ENCODE measurements at places on chromosomes 12 and 14. TPM values are rescaled to one million over a fixed set of nuclear protein-coding genes. Genes with fewer than 3 reads are reported as not detected.

Gene CIROP
- not detected for total RNA-seq

Gene TAS2R50
- 0.34 TPM for total RNA-seq

Gene PPP1R1A
- total RNA-seq = not detected

Gene ST8SIA1
- not detected for total RNA-seq

Gene CCDC175
- 0.12 TPM for total RNA-seq

Gene NRL
- 3.1 TPM for total RNA-seq

Gene CAPS2
- 3.5 TPM for total RNA-seq

Gene LHX5
- 0.09 TPM for total RNA-seq

Gene CLEC4C
- total RNA-seq = not detected

Gene SLC25A47
- total RNA-seq = not detected

Gene KCNA5
- total RNA-seq = not detected

DNA sequence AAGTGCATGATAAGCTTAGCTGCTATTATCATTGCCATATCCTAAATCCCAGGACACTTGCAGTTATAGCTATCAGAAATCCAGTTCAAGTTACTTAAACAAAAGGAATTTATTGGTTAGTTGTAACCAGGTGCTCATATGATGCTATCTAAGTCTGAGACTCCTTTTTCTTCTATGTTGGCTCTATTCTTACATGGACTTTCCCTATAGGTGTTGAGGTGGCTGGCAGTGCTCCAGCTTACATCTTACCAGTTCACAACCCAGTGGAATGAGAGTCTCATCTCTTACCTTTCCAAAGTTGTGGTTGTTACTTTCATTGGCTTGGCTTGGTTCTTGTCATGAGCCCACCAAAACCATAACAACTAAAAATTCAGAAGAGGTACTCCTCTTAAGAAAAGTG, 94.6 kb downstream of the DACT1 start:
- no peak for DNase-seq

GRCh38 chr12:53775478-53776145, 23.8 kb upstream of the CISTR start:
- DNase-seq = no peak

DNA sequence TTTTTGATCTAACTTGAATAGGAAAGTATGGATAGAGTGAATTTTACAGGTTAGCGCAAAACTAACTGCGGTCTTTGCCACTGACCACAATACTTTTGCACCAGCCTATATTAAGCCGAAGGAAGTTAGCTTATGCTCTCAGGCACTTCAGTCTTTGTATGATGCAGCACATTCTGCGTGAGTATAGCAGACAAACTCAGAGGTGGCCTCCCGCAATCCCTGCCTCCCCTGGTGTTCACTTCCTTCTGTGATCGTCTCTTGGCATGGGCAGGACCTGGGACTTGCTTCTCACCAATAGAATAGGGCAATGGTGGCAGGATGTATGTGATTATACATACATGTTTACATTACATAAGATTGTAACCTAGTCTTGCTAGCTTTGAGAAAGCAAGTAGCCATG, 10.3 kb upstream of the SLC6A13 start:
- DNase-seq = no peak

GRCh38 chr12:130226126-130226525, 63.9 kb downstream of the FZD10 start:
- DNase-seq = no peak

DNA sequence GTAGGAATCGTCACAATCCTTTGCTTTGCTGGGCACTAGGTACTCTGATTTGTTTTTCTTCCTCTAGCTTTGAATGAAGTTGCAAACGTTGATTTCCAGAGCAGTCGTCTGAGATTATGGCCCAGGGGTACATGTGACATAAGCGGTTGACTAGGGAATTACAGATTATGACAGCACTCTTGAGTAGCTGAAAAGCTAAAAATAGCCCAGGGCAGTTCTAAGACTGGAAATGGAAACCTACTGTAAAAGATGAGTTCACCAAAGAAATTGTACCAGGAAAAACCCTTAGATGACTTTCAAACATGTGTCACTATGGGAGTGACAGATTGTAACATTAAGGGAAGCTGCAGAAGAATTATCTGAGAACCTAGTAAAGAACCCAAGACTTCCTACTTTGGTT, 108.5 kb downstream of the ANO6 start:
- no peak for DNase-seq

DNA sequence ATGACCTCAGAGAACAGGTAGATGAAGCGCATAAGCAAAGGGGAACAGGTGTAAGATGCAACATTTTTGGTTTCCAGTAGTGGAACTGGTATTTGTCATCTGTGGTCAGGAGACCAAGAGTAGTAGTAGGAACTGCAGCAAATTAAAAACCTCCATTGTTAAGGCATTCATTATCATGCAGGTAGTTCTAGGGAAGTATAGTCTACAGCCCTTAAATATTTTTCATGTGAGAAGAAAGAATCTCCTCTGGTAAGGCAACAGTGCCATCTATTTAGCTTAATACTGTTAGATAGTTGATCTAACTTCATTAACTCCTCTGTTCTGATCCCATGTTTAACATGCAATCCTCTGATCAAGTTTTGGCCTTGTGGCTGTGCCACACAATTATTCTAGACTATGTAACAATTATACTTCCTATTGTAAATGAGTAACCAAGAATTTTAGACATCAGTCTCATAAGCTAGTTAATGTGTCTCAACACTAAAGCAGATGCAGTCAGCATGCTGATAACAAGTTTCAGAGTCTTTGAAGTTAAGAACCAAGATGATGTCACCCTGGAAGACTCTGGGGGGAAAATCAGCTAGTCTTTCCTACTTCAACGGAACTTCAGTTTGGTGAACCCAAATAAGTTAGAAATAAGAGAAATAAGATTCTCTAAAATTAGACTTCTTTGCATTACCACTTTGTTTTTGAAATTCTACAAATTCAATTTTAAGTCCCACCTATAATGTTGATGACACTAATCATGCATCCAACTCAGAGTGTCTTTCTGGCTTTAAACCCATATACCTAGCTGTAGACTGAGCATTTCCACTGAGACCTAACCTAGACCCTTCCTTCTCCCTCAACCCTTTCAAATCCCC, 70.9 kb downstream of the STXBP6 start:
- no peak for DNase-seq

GRCh38 chr14:95507174-95507573, 9.3 kb downstream of the SYNE3 start:
- DNase-seq = peak; percentile 98

DNA sequence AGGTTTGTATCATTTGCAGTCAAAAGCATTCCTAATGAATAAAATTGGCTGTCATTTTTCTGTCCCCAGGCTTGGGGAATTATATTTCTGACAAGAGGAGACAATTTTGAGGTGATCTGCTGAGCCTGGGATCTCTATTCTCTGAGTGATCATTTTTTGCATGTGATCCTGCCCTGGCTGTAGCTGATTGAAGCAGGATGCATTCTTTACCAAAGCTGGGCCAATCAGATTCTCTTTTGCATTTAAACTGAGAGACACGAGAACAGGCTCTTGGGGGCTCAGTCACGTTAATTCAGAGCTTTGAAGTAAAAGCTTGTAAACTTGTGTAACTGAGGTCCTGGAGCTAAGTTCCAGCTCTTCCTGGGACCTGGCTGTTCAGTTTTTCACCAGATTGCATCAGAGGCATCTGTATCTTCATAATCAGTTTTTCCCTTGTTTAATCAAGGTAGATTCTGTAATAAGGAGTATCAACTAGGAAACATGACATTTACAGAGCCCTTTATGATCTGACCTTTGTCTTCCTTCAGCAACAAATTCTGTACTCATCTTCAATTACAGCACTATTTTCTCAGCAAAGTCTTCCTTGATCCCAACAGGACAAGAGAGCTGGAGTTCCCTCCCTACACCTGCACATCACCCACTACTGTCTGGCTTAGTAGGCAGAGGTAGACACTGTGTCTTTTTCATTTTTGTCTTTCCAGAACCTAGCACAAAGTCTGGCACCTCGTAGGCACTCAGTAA, 35.0 kb upstream of the MANSC4 start:
- no peak for DNase-seq

- no peak for DNase-seq
Observed at GRCh38 chr12:83473408-83474095, 786.8 kb downstream of the TMTC2 start.

DNA sequence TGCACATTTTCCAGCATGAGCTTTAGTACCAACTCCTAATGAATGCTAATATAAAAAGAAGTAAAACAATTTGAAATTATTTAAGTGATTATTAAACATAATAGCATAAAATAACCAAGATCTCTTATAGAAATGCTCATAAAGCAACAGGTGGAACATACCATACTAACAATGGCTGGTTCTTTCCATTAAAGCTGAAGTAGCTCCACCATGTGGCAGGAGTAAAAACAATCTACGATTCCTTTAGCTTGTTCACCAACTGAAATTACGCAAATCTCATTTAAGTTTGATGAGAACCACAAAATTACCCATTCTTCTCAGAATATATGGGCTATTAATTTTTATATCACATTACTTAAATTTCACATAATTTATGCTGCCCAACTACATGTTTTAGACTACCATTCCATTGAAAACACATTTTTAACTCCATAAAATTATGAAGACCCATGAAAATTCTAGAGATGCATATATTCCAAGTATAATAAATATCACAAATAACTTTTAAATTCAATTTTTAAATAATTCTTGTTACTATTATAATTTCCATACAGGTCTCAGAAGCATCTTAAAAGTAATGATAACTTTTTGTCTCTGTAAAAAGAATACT, 213.6 kb downstream of the DAD1 start:
- DNase-seq = peak; percentile 44

DNA sequence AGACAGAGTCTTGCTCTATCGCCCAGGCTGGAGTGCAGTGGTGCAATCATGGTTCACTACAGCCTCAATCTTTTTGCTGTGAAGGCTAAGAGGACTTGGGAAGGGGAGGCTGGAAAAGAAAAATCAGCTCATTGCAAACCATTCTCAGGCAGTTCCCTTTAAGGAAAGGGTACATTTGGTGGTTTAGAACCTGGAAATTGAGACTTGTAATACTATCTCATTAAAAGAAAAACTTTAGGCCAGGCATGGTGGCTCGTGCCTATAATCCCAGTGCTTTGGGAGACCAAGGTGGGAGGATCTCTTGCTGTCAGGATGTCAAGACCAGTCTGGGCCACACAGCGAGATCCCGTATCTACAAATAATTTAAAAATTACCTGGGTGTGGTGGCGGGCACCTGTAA, 21.3 kb upstream of the TUBA1C start:
- no peak for DNase-seq

GRCh38 chr14:77039285-77040058, 11.0 kb upstream of the IRF2BPL start:
- DNase-seq = no peak

GRCh38 chr12:28258998-28259397, 68.7 kb downstream of the CCDC91 start:
- DNase-seq = peak; percentile 2

GRCh38 chr14:68941820-68942219, 37.3 kb downstream of the ACTN1 start:
- peak; percentile 96 for DNase-seq

DNA sequence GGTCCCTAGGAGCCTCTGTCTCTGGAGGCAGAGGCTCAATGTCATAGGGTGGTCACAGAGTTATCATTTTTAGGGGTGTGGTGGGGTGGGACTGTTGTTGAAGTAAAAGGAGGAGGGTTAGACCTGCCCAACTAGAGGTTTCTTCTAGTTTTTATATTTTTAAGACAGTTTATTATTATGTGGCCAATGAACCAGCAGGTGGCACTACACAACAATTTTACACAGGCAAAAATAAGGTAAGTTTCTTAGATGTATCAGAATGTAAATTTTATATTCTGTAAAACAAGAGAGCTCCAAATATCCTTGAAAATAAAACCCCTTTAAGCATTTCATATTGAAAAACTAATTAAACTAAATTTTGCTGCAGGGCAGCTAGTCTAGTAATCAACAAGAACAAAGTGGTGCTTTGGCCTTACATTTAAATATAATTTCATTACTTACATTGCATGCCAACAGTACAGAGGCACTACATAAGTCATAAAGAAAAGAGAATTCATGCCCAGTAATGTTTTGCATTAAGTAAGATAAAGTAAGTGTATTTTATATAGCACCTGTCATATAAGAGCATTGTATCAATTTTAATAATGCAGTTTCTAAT, 22.2 kb upstream of the OVCH1 start:
- DNase-seq = peak; percentile 34

DNA sequence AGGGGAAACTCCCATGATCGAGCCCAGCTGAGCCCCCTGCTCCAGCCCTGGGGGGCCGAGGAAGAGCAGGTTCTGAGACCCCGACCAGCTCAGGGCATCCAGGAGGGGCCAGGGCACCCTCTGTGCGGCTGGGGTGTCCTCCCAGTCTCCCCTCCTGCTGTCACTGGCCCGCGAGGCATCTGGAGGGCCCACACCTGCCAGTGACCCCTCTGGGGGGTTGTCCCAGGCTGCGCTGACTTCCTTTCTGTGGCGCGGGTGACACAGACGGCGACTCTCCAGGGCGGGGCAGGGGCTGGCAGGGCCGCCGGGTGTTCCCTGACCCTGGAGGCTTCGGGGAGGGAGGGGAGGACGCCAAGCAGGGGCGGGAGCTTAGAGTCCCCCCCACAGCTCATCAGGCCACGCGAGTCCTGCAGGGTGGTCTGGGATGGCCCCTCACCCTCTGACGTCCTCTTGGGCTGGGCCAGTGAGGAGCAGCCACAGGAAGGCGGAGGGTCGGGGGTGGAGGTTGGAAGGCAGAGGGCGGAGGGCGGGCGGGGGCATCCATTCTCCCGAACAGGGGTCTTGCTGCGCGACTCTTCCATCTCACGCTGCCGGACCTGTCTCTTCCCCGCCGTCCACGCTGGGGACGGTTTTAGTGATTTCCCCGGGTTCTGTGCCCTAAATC, 38.6 kb upstream of the FBRSL1 start:
- DNase-seq = no peak

DNA sequence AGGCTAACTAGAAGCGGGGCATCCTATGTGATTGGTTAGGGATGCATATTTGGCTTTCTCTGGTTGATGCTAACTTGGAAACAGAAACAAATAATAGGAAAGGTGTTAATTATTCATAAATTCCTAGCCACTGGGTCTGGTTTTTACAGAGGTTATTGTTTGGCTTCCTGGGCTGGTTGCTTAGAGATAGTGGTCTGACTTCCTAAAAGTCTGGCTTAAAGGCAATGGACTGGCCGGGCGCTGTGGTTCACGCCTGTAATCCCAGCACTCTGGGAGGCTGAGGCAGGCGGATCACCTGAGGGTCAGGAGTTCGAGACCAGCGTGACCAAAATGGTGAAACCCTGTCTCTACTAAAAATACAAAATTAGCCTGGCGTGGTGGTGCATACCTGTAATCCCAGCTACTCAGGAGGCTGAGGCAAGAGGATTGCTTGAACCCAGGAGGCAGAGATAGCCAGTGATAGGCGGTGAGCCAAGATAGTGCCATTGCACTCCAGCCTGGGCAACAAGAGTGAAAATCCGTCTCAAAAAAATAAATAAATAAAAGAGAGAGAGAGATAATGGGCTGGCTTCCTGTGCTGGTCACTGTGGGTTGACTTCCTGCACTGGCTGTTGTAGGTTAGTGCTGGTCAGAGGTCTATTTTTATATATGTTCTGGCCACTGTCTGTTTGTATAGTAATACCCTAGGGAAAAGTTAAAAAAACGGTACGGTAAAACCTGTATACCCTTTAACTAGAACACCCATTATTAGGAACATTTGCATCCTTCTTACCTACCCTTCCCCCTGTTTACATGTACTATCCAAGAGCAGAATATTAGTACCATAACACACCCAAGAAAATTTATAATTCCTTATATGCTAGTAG, 24.1 kb downstream of the OR6S1 start:
- DNase-seq = no peak
